ENCODE measurements at places on chromosomes 7 and 10. TPM values are rescaled to one million over a fixed set of nuclear protein-coding genes. Genes with fewer than 3 reads are reported as not detected.

GRCh38 chr10:44036425-44036824 is 348.5 kb downstream of the CXCL12 start:
- no peak for DNase-seq

DNA sequence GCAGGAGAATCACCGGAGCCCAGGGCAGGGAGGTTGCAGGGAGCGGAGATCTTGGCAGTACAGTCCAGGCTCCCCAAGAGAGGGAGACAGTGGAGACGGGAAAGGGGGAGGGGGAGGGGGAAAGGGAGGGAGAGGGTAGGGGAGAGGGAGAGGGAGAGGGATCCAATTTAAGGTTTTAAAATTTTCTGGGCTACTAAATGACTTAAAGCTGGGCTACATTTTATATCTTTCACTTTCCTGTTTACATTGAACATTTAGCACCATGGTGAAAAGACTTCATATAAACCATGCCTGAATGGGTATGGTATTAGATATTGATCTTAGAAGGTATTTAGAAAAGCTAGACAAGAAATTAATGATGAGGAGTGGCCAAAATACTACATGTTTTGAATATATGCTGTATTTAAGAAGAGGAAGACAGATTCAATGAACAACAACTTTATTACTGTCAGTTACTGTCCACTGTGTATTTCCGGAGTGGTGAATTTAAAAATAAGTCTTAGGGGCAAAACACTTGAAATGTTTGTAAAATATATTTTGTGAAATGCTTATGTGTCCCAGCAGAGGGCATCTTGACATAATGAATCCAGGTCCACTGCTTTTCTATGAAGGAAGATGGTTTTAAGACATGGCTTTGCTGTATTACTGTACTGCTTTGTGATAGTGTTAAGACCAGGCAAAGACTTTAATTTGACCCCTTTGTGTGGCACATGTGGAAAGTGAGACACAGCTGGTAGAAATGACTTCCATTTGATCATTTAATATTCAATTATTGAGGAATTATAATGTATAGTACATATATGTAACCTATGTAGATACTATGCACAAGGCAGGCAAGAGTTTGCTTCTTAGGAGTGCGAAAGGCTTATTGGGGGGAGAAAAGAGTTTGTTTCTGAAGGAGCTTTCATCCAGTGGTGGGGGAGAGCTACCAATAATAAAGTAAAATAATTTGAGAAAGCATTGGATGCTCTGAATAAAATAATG is 52.8 kb downstream of the NRF1 start:
- DNase-seq, result no peak

DNA sequence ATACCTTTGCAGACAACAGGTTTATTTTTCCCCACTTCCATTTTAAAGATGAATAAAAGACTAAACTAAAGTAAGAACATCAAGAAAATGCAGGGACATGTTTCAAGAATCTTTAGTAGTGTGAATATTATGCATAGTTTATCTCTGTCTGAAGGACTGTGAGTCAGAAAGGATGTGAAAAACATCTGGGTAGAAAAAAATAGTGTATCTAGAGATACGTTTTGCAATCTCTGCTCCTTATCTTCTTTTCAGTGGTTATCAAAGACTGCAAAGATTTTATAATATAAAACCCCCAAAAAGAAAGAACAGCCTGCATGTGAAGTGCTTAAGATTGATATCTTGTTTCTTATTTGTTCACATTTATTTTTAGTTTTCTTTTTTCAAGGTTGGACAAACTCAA is 101.9 kb upstream of the ARHGAP21 start:
- no peak for DNase-seq

The GPNMB gene
- 0.59 TPM for total RNA-seq

The DENND2A gene
- not detected for total RNA-seq

The DOCK1 gene
- total RNA-seq, result 0.59 TPM
